ENCODE measurements at places on chromosomes 5 and 9.

GRCh38 chr5:125530833-125531615, 784.6 kb upstream of the ZNF608 start:
- DNase-seq, result no peak

- no peak for DNase-seq
Observed at GRCh38 chr9:122477346-122477745, 380 bp downstream of the OR1J1 start.

- DNase-seq, result no peak
Observed at GRCh38 chr9:100427366-100428263, 672 bp downstream of the MSANTD3 start.

DNA sequence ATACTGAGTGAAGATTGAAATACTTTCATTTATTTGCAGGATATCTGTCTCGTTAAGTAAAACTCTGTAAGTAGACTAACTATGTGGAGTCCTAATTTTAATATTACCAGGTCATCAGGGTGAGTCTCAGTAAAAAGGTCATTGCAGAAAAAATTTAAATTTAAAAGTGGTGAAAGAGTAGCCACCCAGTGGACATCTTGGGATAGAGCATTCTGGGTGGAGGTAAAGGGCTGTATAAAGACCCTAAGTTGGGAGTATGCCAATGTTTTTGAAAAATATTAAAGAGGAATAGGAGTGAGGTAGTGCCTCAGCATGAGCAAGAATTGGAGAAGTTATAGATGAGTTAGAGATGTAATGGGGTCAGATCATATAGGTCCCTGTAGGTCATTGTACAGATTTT, 145.5 kb downstream of the HMHB1 start:
- DNase-seq, result no peak

DNA sequence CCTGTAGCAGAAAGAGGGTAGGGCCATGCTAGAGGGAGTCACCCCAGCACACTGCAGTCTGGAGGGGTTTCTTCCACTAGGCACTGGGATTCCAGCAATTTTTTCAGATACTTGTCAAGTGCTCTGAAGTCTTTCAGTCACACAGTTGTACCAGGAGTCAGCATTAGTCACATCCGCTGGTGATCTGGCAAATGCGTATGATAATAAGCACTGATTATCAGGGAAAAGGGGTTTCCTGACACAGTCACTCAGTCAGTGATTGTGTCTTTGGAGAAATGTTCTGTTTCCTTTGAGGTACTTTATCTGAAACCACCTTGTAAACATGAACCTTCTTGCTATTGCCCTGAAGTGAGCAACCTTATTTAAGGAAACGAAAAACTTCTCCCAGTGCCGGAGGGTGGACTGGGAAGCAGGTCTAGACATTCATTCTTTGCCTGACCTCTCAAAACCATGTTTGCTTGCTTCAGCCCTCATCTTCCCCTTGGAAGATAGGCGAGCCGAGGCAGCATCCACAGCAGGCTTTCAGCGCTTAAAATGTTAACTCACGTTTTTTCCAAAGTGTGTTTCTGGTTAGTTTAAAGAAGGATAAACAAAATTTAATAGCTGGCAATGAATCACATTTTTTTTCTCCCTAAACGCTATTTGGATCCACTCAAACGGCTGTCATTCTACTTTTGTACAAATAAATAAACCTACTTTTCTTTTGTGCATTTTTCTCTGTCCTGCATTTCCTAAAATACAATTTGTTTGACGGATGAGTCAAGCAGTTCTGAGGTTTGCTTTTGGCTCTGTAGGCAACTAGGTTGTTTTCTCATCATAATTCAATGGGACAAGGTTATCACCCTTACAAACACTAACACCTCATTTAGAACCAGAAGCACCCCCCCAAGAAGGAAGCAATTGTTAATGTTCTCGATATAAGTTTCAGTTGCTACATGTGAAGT, 77.7 kb downstream of the FOXD1 start:
- no peak for DNase-seq

All from CD4-positive, alpha-beta T cell treated with Interferon alpha-2 for 1 hour (primary cell).